NCI-H526 treated with DMSO at 0.1 percent for 48 hours (cell line): ENCODE measurements at places on chromosomes 7 and 10.

DNA sequence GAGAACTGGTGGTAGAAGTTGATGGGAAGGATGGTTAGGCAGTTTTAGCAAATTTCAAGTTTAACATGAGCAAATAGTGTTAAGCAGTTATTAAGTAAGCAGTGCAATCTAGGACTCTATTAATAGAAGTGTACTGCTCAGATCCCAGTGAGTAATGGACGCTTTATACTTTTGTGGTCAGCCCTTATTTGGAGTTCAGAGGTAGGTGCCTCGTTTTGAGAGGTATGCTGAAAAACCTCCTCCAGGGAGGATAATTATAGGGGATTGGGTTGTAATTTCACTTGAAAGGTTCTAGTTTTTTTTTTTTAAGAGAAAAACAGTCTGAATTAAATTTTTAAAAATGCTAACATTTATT lies 33.5 kb upstream of the CCDC7 start:
- no peak for DNase-seq

GRCh38 chr10:128599030-128599429 lies 472.8 kb upstream of the MKI67 start:
- no peak for DNase-seq

GRCh38 chr7:141710301-141710700 lies 2.1 kb downstream of the WEE2 start:
- no peak for DNase-seq

DNA sequence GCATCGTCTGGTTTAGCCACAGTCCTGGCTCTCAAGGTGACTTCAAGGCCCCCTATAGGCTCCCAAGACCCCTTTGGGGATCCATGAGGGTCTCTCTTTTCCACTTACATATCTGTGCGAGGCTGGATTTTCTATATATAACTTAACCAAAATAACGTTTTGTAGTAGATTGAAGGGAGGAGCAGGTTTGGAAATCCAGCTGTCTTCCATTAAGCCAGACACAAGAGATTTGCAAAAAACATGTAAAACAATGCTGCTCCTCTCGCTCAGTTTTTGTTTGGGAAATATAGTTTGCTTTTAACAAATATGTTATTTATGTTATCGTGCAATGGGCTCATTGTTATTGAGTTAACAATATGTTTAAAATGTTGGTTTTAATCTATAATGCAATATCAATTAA lies 811.2 kb downstream of the TYW1 start:
- DNase-seq: no peak

GRCh38 chr10:109866995-109867635 lies 56.2 kb downstream of the XPNPEP1 start:
- DNase-seq: no peak

GRCh38 chr10:31368724-31369123 lies 49.7 kb downstream of the ZEB1 start:
- no peak for DNase-seq

GRCh38 chr7:156947120-156947843 lies 2.2 kb upstream of the NOM1 start:
- peak; percentile 32 for DNase-seq

GRCh38 chr10:117218654-117219053 lies 21.4 kb downstream of the KCNK18 start:
- DNase-seq: no peak

GRCh38 chr10:31664803-31665202 lies 263.8 kb downstream of the ARHGAP12 start:
- DNase-seq: no peak

DNA sequence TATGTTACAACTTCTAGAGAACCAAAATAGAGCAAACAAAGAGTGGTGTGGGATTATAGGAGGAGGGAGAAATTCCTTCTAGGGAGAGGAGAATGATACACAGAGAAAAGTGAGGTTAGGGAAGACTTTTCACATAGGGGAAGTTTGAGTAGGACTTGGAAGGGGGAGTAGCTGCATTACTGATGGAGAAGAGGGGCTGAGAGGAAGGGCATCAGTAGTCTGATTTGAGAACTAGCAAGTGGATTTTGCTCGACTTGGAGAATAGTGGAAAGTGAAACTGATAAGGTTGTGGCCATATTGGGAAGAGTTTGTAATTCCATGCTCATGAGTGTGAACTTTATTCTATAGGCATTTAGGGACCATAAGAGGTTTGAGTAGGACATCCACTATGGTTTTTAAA lies 6.1 kb downstream of the NRF1 start:
- no peak for DNase-seq

- no peak for DNase-seq
Observed at GRCh38 chr7:1543826-1544177, 12.2 kb downstream of the TMEM184A start.

DNA sequence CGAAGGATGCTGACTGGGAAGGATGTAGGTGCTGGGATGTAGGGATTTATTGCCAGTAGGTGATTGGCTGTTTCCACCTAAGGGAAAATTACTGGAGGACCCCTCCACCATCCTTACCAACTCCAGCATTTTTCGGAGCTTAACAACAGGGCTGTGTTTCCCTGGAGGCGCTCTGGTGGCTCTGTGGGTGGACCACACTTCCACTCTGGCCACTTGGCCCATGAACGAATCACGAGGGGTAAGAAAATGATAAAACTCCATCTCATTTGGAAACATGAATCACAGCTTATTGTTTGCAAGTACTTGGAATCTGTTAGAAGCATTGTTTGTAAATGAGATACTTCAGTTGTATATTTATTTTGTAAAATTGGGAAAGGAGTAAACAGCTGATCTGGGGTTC lies 3.0 kb downstream of the DOCK1 start:
- DNase-seq: no peak

- no peak for DNase-seq
Observed at GRCh38 chr7:54888067-54888733, 129.2 kb upstream of the SEC61G start.

GRCh38 chr7:959271-959670 lies 4.8 kb upstream of the ADAP1 start:
- no peak for DNase-seq

- DNase-seq: no peak
Observed at GRCh38 chr10:97791824-97792721, 20.3 kb upstream of the SFRP5 start.

DNA sequence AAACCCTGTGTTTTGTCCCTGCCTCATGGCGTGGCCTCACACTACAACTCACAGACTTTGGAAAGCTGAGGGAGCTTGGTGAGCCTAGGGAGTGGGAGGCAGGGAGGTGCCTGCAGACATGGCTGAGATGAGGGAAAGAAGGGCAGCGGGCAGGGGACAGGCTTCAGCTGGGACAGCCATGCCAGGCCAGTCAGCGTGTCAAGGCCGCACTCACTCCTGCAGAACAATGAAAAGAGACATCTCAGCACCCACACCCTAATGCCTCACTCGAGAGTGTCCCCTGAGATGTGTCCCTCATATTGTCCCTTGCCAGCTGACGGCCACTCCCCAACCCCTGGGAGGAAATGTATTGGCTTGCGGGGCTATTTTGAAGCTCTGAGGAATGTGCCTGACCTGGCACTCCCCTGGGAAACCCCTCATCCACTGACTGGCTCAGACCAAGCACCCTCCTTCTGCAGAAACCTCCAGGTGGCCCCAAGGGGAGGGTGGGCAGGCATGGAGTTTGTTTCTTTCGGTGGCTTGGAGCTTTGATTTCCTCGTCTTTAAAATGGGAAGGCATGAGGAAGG lies 31.6 kb downstream of the SH3PXD2A start:
- DNase-seq: no peak

DNA sequence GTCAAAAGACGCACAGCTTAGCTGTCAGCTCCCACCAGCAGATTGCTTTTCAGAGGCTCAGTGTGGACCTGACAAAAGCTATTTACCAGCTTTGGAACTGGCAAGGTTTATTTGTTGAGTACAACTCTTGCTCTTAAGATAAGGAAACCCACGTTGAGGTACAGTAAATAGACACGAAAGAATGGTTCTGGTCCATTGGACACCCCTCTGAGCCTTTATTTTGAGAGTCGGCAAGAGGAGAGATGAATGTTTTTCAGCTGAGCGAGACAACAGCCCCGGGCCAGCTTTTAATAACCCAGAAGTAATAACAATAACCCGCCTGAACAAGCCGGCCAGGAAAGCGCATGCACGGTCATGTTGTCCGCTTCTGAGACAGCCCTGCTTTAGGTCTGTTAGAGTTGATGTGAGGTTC lies 49.0 kb downstream of the WNT2 start:
- no peak for DNase-seq

DNA sequence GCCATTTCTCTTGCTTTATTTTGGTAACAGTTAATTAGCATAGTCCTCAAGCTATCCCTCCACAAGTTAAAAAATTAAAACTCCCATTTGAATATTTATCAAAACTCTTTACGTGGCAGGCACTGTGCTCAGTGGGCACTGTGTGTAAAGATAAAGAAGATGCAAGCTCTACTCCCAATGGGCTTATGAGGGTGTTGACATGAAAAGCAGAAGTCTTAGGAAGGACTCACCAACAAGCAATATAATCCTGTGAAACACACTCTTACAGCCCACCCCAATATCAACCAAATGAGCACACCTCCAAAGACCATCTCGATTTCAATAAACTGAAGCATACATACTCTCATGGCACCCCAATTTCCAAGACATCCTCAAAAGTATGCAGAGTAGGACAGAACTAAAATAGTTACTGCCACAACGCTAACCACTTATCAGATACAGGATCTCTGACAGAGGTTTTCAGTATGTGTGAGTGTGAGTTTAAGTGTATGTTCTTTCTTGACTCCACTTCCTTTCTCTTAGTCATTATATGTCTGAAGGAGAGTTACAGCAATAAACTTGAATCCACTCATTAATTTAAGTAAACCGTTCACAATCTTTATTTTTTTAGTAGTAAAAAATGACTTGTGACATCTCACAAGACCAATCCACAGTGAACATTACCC lies 120.0 kb downstream of the PDE1C start:
- DNase-seq: no peak

- DNase-seq: no peak
Observed at GRCh38 chr7:20280475-20281351, 50.0 kb upstream of the ITGB8 start.

- peak; percentile 42 for DNase-seq
Observed at GRCh38 chr7:143892527-143893300, 9.3 kb downstream of the TCAF1 start.

- no peak for DNase-seq
Observed at GRCh38 chr10:81065474-81065873, 527.8 kb downstream of the SH2D4B start.

DNA sequence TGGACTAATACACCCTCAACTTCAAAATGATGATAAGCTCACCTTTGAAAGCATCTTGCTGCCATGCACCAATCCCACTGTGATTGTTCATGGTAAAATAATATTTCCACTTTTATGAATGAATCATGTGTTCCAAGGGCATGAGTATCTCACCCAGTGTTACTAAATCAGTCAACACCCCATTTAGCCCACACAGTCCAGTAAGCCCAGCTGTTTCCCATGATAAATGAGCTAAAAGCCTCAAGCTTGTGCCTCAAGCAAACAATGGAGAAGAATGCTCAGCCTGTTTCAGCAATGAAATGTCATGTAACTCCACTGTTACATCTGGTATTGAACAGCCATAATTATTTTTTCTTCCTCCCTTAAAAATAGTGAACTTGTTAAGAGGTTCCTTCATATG lies 442.5 kb downstream of the XPNPEP1 start:
- no peak for DNase-seq

DNA sequence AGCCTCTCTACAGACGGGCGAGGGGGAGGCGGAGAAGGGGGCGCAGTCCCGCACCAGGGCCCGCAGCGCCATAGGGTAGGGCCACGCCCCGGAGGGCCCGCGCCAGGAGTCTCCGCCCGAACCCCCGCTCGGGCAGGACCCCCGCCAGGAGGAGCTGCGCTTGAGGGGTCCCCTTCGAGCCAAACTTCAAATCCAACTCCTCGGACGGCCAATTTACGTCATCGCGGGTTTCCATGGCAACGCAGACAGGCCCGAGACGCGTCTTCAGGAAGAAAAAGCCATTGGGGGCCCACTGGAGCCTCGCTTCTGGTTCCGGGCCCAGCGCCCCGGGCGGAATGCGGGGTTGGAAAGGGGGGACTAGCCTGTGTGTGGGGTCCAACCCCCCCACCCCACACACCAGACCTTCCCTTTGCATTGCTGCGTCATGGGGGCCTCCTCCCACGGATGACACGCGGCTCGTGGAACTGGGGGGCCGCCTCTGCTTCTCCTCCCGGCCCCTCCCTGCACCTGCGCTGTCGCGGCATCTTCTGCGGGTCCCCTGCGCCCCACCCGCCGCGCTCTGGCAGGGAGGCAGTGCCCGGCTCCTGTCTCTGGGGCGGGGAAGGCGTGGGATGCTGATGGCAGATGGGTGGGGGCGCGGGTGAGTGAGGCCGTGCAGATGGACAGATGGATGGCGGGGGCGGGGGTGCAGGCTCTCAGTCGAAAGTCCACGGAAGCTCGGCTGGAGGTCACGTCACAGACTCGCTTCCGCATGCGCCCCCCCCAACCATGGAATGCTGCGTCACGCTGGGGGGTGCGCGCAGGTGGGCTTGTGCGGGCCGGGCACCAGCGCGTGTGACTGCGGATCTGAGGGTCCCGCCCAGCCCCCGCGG lies 1.2 kb downstream of the CALY start:
- DNase-seq: no peak

DNA sequence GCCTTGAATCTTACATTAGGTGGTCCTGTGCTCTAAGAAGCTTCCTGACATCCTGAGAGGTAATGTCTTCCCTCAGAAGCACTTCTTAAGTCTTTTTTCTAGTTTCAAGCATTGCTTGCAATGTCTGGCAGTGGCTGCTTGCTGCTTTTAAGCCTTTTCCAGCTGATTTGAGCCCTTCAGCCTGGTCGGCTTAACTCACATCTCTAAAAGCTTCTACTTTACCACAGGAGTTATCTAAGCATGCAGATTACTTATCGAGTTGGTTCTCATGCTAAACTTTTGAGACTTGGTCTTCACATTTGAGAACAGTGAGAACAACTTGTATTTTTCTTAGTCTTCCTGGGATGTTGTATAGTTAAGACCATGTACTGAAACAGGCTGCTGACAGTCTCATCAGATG lies 3.9 kb downstream of the LRMDA start:
- no peak for DNase-seq

GRCh38 chr7:13901577-13901976 lies 87.9 kb downstream of the ETV1 start:
- no peak for DNase-seq

- no peak for DNase-seq
Observed at GRCh38 chr7:18555120-18555519, 59.6 kb downstream of the HDAC9 start.

- no peak for DNase-seq
Observed at GRCh38 chr7:30468041-30468440, 10.5 kb downstream of the NOD1 start.

GRCh38 chr10:44804661-44805060 lies 106.5 kb upstream of the TMEM72 start:
- DNase-seq: no peak

GRCh38 chr10:3911713-3912442 lies 126.9 kb upstream of the KLF6 start:
- DNase-seq: no peak

DNA sequence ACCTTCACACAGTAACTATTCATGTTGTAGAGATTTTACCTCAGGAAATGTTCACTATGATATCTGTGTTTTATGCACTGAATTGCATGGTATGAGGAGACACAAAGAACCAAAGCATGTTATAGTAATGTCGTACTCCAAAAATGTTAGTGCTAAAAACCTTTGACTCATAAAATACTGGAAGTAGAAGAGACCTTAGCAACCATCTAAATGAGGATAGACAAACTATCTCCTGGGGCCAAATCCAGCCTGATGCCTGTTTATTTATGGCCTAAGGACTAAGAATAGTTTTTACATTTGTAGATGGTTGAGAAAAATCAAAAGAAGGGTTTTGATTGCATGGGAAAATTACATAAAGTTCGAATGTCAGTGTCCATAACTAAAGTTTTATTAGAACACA lies 535.1 kb downstream of the INHBA start:
- no peak for DNase-seq
